Activated naive CD4-positive, alpha-beta T cell treated with Interleukin-2 at 50 U/mL for 16 hours (primary cell): ENCODE measurements at places on chromosomes 3 and 15.

DNA sequence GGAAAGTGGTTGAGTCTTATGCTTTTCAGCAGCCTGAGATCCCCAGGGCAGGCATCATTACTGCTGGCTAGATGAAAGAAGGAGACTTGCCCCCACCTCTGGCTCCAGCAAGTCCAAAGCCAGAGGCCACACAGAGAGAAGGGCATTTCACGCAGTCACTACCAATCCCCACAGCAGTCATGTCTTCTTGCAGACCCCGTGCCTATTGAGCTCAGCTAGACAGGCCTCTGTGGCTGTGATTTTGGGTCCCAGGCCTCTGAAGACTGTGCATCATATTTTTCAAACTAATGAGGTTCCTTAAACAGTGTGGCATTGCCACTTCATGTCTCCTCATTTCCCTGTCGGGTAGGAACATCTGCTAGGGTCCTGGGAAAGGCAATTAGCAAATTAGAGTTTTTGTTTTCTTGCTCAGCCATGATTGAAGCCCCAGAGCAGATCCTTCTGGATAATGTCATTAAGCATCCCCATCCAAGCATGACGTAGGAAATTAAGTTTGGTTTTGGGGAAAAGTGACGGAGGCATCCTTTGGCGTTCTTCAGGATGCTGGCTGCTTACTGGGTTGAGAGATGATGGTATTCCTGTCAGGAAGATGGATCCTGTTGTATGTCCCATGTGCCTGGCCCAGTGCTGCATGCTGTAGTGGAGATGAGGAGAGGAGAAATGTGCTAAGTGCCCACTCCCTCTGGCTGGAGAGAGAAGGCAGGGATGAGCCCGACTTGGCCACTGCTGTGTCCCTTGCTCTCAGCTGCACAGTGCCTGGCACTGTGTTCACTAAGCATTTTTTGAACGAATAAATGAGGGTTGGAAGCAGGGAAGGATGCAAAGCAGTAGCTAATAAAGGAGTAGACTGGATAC is 7.0 kb downstream of the SPSB4 start:
- DNase-seq, result no peak

GRCh38 chr3:84727616-84728015 is 231.2 kb upstream of the CADM2 start:
- DNase-seq, result no peak

- no peak for DNase-seq
Measured at GRCh38 chr3:102348904-102349303, 85.9 kb upstream of the ZPLD1 start.

DNA sequence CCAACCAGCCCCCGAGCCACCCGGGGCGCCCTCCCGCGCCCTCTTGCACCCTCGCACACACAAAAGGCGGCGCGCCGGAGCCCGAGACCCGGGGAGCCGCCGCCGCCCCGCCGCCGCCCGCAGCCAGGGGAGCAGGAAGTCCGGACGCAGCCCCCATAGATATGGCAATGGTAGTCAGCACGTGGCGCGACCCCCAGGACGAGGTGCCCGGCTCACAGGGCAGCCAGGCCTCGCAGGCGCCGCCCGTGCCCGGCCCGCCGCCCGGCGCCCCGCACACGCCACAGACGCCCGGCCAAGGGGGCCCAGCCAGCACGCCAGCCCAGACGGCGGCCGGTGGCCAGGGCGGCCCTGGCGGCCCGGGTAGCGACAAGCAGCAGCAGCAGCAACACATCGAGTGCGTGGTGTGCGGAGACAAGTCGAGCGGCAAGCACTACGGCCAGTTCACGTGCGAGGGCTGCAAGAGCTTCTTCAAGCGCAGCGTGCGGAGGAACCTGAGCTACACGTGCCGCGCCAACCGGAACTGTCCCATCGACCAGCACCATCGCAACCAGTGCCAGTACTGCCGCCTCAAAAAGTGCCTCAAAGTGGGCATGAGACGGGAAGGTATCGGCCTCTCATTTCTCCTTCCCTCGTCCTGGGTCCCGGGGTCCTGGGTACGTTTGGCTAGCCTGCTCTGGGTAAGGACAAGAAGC is 1.6 kb downstream of the NR2F2 start:
- no peak for DNase-seq

- no peak for DNase-seq
Measured at GRCh38 chr15:50365971-50366370, 11.0 kb upstream of the GABPB1 start.

GRCh38 chr3:13276438-13277195 is 143.5 kb downstream of the NUP210 start:
- DNase-seq, result no peak

GRCh38 chr3:179398574-179399231 is 51.2 kb downstream of the MFN1 start:
- no peak for DNase-seq

GRCh38 chr3:101495552-101495951 is 17.5 kb downstream of the SENP7 start:
- no peak for DNase-seq

- no peak for DNase-seq
Measured at GRCh38 chr3:82386647-82387046, 625.2 kb upstream of the GBE1 start.

DNA sequence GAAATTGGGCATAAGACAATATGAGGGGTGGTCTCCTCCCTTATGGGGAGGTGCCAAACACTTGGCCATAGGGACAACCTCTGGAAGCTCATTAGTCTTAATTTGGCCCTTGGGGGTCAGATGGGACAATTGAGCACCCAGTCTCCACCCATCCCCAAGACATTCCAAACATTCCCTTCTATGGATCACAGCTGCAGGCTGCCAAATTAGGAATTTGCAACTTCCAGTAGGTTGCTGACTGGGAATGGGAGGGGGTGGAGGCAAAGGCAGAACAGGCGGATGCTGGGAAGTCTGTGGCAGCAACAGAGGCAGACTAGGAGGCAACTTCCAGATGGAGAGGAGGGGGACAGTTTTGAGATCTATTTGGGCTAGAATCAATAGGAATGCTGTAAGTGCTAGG is 1.4 kb upstream of the PDHB start:
- DNase-seq, result no peak

- no peak for DNase-seq
Measured at GRCh38 chr3:29649815-29650547, 369.1 kb downstream of the RBMS3 start.

GRCh38 chr3:14143271-14144225 is 18.7 kb downstream of the TMEM43 start:
- DNase-seq, result no peak

- no peak for DNase-seq
Measured at GRCh38 chr3:160661660-160662059, 15.3 kb upstream of the ARL14 start.

- DNase-seq, result no peak
Measured at GRCh38 chr15:81926981-81927380, 118.8 kb downstream of the MEX3B start.

- DNase-seq, result no peak
Measured at GRCh38 chr15:53530761-53531160, 228.7 kb downstream of the WDR72 start.

GRCh38 chr3:110697961-110698360 is 373.7 kb upstream of the NECTIN3 start:
- no peak for DNase-seq

DNA sequence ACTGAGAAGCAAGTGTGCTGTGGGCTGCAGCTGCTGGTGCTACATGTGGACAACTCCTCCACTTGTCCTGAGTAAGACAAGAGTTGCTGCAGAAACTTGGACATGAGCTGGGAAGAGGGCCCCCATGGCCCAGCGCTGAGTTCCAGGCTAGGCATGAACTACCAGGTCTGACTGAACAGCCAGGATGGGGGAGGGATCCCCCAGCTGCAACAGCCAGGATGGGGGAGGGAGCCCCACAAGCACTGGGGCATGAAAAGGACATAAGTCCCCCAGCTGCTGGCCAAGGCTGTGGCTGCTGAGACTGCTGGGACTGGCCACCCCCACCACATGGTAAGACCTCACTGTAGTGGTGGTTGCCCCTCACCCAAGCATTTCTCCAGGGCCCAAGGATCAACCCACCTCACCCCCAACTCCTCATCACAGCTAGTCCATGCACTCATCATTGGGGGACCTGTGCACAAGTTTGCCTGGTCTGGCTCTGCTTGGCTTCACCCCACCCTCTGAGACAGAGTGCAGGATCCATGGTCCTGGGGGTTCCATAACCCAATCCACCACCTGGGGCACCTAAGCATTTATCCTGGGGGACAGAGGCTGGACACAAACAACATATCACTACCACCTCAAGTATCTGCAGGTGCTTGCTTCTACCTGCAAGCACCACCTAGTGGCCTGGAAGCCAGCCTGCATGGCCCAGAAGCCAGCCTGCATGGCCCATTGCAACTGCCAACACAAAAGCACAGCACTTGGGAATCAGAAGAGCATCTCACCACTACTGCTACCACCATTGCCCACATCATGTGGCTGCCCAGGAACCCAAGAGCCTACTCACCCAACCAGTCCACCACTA is 84.5 kb upstream of the STT3B start:
- peak; percentile 29 for DNase-seq

DNA sequence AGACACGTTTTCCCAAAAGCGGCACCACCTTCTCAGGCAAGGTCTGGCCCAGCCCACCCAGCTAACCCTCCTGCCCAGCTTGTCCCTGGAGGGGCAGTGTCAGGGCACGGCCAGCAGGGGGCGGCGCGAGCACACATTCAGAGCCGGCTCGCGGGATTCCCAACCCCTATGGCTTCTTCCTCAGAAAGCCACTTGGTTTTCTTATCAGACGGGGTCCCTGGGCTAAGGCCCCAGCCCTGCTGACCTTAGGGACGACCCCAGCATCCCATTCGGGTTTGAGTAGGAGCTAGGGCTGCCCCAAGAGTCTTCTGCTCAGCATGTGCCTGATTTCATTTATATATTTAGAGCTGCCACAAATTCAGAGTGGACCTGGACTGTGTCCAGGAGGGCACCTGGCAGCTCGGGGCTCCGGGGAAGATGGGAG is 14.5 kb downstream of the RLBP1 start:
- DNase-seq, result peak; percentile 74

DNA sequence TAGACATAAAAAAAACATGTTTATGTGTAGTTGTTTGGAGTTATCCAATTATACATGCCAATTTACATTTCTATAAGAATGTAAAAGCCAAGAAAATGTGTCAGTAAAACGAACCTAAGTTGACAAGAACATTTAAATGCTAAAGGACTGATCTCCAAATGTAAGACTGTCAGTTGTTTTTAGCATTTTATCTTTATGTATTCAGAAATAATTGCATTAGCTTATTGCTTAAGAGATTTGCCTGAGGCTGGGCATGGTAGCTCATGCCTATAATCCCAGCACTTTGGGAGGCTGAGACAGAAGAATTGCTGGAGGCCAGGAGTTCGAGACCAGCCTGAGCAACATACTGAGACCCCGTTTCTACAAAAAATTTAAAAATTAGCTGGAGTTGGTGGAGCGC is 26.9 kb downstream of the PXK start:
- no peak for DNase-seq

- no peak for DNase-seq
Measured at GRCh38 chr3:65408531-65409175, 630.1 kb downstream of the MAGI1 start.

GRCh38 chr3:127081001-127081720 is 98.2 kb downstream of the PLXNA1 start:
- DNase-seq, result no peak

GRCh38 chr15:56052395-56053045 is 59.1 kb upstream of the NEDD4 start:
- DNase-seq, result no peak

GRCh38 chr15:64134345-64134829 is 17.1 kb upstream of the SNX22 start:
- no peak for DNase-seq

DNA sequence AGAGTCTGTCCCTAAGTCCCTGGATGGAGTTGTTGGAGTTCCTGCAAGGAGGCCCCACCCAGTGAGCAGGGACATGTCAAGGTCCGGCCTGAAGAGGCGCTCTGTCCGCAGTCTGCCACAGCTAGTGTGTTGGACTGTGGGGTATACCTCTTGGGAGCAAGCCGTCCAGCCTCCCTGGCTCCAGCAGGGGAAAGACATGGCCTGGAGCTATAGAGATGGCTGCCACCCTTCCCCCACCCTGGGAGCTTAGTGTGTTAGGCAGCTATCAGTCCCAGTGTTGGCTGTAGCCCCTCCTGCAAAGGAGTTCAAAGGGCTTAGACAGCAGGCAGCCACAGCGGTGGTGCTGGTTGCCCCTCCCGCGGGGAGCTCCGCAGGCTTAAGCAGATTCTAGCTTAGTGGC is 20.3 kb downstream of the IMPG2 start:
- no peak for DNase-seq

GRCh38 chr15:66692808-66693596 is 9.0 kb upstream of the SMAD6 start:
- DNase-seq, result no peak

DNA sequence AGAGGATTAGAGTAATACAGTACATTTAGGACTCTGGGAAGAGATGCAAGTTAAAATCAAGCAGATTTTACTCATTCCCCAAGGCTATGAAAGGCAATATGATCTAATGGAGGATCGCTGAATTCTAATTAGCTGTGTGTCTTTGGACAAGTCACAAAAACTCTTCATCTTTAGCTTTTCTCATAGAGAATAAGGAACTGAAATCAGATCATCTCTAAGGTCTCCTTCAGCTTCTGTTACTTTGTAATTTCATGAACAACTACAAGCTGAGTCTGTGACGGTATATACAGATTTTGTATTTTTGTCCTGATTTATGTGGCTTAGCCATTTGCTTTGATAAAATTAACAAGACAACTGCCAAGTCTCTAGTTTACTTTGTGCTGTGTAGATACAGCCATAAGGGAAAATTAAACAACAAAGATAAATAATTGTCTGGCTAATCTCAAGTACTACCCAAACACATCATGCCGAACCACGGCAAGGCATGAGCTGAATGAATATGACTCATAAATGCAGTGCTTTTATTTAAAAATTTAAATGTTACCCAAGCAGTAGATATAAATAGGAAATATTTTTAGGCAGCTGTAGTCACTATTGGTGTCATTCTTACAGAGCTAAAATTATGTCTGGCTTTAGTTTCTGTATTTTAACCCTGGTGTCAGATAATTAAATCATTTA is 81.5 kb downstream of the GAP43 start:
- no peak for DNase-seq

- DNase-seq, result no peak
Measured at GRCh38 chr3:116512281-116512680, 67.0 kb upstream of the LSAMP start.

GRCh38 chr15:91689377-91689776 is 164.1 kb upstream of the SLCO3A1 start:
- DNase-seq, result no peak

GRCh38 chr3:100087198-100087597 is 27.1 kb downstream of the FILIP1L start:
- DNase-seq, result no peak

- DNase-seq, result no peak
Measured at GRCh38 chr15:52171386-52171785, 19.8 kb downstream of the GNB5 start.

GRCh38 chr3:184461219-184461618 is 81.4 kb downstream of the CHRD start:
- no peak for DNase-seq
